Uterus (tissue), 4 donors: ENCODE measurements at places on chromosomes 3 and 15. TPM values are rescaled to one million over a fixed set of nuclear protein-coding genes. Genes with fewer than 3 reads are reported as not detected.

Gene FSD2
- not detected for total RNA-seq

Gene ADAMTSL3
- 48.2 TPM for total RNA-seq

Gene SPATA12
- total RNA-seq: 2.9 TPM

Gene AP3S2
- total RNA-seq: 17.4 TPM
